ENCODE measurements at places on chromosomes 3 and 15. TPM values are rescaled to one million over a fixed set of nuclear protein-coding genes. Genes with fewer than 3 reads are reported as not detected.

The IQCH gene
- total RNA-seq = 2.3 TPM

The STRIT1 gene
- total RNA-seq = not detected

The SEMA5B gene
- total RNA-seq = not detected

The KBTBD8 gene
- 2.0 TPM for total RNA-seq

The TTC21A gene
- 0.90 TPM for total RNA-seq

The CDHR4 gene
- total RNA-seq = not detected

The INAFM2 gene
- total RNA-seq = 16.8 TPM
